ENCODE measurements at places on chromosomes 4 and X.
A peak's percentile ranks its signal among the peaks of the same experiment; 100 is the strongest.

GRCh38 chr4:144302704-144303536, 162.4 kb upstream of the GYPA start:
- DNase-seq = no peak

- DNase-seq = no peak
These were observed 6.3 kb upstream of the OTUD4 start for GRCh38 chr4:145186729-145187128.

GRCh38 chr4:74528178-74528577, 83.2 kb downstream of the AREG start:
- DNase-seq = no peak

DNA sequence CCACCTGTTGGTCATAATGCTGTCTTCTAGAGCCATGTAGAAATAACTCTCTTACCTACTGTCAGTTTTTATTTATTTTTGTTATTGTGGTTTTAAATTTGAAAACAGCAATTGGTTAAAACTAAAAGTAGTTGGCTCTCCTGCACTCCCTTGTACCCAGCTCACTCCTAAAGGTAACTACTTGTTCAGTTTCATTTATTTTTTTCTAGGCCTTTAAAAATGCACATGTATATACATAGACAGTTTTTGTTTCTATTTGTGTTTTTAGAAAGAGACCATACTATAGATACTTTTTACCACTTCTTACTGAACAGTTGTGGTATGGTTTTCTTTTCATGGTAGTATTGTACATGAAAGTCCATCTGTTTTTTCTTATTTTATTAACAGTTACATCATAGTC, 16.8 kb downstream of the SMAD1 start:
- no peak for DNase-seq

DNA sequence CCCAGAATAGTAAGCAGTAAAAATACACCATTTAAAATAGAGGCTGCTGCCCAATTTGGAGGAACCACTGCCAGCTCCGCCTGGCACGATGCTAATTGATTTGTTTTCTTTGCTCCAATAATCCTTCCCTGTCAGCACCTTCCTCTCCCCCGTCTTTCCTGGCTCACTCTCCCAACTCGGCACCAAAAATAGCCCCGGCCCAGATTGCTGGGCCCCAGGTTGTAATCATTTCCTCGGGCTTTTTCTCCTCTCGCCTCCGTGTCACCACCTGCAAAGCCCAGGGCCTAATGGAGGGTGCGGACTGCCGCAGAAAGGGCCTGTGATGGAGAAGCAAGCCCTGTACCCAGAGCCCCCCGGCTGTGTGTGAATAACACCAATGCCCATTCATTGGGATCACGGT, 197.6 kb upstream of the PSAPL1 start:
- DNase-seq = no peak

DNA sequence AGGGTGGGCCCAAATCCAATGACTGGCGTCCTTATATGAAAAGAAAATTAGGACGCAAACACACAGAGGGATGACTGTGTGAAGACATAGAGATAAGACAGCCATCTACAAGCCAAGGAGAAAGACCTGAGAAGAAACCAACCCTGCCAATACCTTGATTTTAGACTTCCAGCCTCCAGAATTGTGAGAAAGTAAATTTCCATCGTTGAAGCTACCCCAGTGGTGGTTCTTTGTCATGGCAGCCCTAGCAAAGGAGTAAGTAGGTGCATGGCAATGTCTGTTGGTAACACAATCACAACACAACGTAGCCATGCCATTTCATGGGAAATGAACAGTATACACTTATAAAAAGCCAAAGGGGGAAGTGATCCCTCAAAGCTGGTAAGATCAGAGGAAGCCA, 25.3 kb downstream of the SMIM20 start:
- no peak for DNase-seq

DNA sequence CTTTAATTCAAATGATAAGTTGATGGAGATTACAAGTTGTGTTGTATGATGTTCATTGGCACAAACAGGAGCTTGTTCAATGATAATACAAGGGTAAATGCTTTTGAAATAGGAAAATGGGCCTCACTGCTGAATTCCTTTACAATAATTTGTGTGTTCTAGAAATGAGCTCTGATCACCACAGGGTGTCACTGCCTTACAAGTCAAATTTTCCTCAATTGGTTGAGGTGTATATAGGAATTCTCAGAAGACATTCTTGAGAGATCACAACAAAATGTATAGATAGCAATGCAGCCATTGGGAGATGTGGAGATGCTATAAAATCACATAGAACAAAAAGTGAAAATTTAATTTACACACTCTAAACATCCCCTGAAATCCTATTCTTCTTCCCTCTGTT, 49.6 kb downstream of the KLF8 start:
- peak; percentile 12 for DNase-seq

DNA sequence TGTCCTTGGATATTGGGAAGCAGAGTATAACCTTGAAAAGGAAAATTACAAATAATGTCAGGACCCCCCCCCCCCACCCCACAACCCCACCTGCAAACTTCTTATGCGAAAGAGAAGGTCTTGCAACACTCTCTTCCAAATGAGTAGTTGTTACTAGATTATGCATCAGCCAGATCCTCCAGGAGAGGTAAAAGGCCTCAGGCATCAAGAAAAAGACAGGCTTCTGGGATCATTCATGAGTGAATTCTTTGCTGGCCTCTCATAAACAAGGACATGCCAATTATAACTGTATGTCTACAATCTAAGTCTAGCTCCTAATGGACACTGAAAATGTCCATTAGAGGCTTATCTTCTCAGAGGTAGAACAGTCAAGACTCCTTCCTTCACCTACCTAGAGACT, 1443.3 kb downstream of the RAPGEF2 start:
- no peak for DNase-seq

GRCh38 chr4:42381666-42382065, 15.6 kb upstream of the SHISA3 start:
- no peak for DNase-seq

DNA sequence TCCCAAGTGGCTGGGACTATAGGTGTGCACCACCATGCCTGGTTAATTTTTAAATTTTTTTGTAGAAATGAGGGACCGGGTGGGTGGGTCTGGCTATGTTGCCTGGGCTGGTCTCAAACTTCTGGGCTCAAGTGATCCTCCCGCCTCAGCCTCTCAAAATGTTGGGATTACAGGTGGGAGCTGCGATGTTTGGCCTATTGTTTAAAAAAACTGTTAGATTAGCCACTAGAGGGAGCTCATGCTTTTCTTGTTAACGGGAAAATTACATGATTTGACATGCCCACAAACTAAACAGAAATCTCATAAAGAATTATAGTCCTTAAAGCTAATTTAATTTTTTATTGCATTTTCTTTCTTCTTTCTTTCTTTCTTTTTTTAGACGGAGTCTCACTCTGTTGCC, 5.0 kb upstream of the SDAD1 start:
- DNase-seq = peak; percentile 64

DNA sequence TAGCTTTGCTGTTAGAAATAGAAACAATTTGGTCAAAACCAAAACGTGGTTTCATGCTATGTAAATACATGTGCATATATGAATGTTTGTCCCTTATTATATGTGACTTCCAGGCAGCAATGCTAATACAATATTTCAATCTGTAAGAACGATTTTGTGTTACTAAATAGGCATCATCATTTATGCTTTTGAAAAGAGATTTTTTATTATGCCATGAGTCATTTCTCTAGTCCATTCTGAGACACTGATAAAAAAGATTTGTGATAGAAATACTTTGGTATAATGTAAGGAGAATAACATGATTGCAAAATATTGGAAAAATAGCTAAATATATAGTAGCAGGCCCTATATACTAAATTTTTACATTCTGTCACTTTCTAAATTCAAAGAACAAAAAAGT, 28.9 kb downstream of the SYNPO2 start:
- no peak for DNase-seq

DNA sequence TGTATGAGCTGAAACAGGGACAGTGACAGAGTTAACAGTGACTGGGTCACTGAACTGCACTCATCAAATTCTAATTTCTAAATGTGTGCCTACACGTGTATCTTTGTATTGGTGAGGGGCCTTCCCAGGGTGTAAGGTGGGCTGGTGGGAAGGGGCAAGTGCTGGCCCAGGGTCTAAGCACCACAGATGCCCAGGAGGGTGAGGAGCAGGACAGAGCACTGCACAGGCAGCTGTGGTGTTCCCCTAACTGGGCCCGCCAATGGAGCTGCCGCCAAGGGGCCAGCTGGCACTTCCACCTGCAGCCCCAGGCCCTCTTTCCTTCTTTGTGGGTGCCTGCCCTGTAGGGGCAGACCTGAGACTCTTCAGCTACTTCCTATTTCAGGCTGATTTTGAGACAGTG, 349.9 kb downstream of the ARHGAP10 start:
- DNase-seq = no peak

- no peak for DNase-seq
These were observed 49.0 kb downstream of the SH2D1A start for GRCh38 chrX:124395145-124395880.

- DNase-seq = no peak
These were observed 36.6 kb upstream of the BTC start for GRCh38 chr4:74830928-74831327.

- no peak for DNase-seq
These were observed 66.0 kb upstream of the RLIM start for GRCh38 chrX:74680391-74680790.

DNA sequence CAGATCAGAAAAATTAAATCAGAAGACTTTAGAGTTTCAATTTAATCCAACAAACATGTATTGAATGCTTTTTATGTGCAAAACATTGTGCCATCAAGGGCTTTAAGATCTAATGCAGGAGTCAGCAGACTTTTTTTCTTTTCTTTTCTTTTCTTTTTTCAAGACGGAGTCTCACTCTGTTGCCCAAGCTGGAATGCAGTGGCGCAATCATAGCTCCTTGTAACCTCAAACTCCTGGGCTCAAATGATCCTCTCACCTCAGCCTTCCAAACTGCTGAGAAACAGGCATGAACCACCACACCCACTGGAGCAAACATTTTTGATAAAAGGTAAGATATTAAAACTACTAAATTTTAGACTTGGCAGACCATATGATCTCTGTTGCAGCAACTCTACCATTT, 24.6 kb upstream of the LRBA start:
- DNase-seq = no peak

DNA sequence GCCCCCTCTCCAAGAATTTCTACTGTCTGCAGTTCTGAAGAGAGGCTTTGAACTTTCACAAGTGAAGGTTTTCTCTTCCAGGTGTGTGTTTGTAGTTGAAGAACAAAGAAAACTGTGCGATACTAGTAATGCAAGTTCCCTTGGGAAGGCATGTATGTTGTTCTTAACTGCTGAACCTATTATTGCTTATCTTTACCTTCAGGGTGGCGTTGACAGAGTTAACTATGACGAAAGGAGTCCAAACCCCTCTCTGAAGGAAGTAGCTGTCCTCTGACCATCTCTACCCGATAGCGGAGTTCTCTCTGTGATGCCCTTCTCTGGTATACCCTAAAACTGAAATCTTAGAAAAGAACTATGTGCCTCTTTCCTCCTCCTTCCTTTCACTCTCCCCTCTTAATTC, 79.9 kb downstream of the TSPAN7 start:
- DNase-seq = no peak

GRCh38 chrX:133980832-133981588, 4.4 kb downstream of the GPC3 start:
- no peak for DNase-seq

DNA sequence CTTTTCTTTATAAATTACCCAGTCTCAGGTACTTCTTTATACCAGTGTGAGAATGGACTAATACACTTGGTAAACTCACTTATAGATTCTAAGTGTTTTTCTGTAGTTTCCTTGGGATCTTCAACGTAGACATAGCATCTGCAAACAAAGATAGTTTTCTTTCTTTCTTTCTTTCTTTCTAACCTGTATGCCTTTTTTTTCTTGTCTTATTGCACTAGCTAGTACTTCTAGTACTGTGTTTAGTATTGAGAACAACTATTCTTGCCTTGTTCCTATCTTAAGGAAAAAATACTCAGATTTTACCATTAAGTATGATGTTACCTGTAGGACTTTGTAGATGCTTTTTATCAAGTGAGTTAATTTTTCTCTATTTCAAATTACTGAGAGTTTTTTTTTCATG, 102.2 kb downstream of the EDA start:
- no peak for DNase-seq

DNA sequence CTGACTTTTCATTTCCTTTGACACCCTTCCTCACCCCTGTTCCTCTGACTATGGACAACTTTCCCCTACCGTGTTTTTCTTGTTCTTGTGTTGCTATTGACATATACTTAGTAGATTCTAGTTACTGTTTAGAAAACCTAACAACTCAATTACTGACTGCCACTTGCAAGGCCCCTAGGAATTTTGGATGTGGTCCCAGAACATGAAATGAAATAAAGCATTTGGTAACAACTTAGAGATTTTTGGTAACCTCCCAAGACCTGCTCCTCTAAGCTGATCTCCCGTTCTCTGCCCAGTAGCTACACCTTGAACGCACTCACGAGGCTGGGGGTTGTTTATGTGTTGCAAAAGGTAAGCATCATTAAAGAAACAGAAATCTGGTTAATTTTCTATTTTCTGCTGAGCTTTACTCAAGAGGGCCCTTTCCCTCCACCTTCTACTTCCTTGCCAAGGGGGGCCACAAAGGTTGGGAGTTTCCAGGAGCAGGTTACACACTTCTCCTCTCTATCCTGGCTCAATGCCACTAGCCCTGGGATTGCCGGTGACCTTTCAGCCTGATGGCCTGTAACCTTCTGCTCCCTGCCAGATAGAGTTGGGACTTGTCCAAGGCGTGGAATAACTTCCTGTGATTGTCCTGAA, 20.5 kb downstream of the GAB3 start:
- DNase-seq = peak; percentile 86

- DNase-seq = no peak
These were observed 150.3 kb upstream of the MAOA start for GRCh38 chrX:43505769-43506168.

GRCh38 chr4:158906073-158906472, 137.2 kb downstream of the FNIP2 start:
- no peak for DNase-seq

GRCh38 chr4:75011131-75011795, 78.3 kb downstream of the PARM1 start:
- DNase-seq = no peak

GRCh38 chr4:865572-865971, 39.6 kb upstream of the CPLX1 start:
- DNase-seq = no peak

DNA sequence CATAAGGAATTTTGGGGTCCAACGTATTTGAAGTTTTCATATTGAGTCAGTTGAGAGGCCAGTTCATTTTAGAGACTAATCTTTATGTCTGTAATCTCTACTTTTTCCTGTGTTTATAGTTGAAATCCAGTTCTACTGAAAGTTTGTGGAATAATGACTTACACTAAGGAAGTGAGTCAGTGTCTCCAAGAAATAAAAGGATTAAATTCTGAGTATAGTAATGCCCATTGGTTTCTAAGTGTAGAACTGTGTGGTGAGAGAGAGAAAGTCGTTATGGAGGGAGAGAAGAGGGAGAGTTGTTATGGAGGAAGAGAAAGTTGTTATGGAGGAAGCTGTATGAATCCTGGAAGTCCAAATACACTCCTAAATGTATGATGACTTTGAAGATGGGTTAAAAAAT, 264.6 kb upstream of the HAND2 start:
- DNase-seq = peak; percentile 9

DNA sequence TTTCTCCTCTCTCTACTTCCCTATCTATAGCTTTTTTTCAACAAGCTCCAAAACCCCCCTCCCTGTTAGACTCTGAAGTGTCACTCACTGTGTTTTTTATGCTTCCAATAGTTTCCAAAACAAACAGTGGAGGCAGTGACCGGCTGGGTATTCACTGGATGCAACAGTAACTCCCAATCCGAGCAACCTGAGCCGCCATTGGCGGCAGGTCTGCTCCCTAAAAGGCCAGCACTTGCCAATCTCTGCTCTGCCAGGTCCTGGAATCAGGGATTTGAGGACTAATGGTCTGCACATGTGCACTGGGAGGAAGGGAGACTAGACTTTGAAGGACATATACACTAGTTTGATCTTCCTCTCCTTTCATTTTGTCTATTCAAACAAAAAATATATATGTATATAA, 7.1 kb downstream of the TBX22 start:
- no peak for DNase-seq

Data from astrocyte of the hippocampus (primary cell).